Subcutaneous preadipocyte (primary cell): ENCODE measurements at places on chromosomes 3 and 15. TPM values are rescaled to one million over a fixed set of nuclear protein-coding genes. Genes with fewer than 3 reads are reported as not detected.

FAM227B gene
- 0.98 and 1.8 TPM in 2 replicates for total RNA-seq

GOLGA6A gene
- total RNA-seq = not detected in 2 replicates

ECE2 gene
- total RNA-seq = not detected in 2 replicates

CCR1 gene
- 0.59 and 3.7 TPM in 2 replicates for total RNA-seq

PSMA4 gene
- total RNA-seq = 180 and 183 TPM in 2 replicates

LIPH gene
- total RNA-seq = not detected in 2 replicates

XCR1 gene
- not detected in 2 replicates for total RNA-seq

FAM81A gene
- 2.2 and 3.3 TPM in 2 replicates for total RNA-seq

CATSPER2 gene
- 0.39 and 1.5 TPM in 2 replicates for total RNA-seq

CADPS gene
- total RNA-seq = under 0.01 and 0.59 TPM in 2 replicates

LCTL gene
- not detected in 2 replicates for total RNA-seq

ZSCAN29 gene
- 15.1 and 25.6 TPM in 2 replicates for total RNA-seq

SCG5 gene
- total RNA-seq = 1.4 and 1.8 TPM in 2 replicates

TMEM207 gene
- total RNA-seq = not detected in 2 replicates

FGF12 gene
- total RNA-seq = under 0.01 TPM in 1 of 2 replicates, not detected in the other

TMEM40 gene
- 0.20 TPM in 1 of 2 replicates, not detected in the other for total RNA-seq

ARID3B gene
- 1.1 and 2.9 TPM in 2 replicates for total RNA-seq

PLSCR5 gene
- not detected in 2 replicates for total RNA-seq

SAMMSON gene
- total RNA-seq = not detected in 2 replicates

HYAL1 gene
- 2.7 and 3.7 TPM in 2 replicates for total RNA-seq

TIGIT gene
- not detected in 2 replicates for total RNA-seq

ISLR2 gene
- total RNA-seq = not detected in 2 replicates

SUCNR1 gene
- total RNA-seq = not detected in 2 replicates

BFSP2 gene
- total RNA-seq = not detected in 2 replicates

UBE2E2 gene
- total RNA-seq = 46.3 and 53.0 TPM in 2 replicates

P4HTM gene
- 20.5 and 29.4 TPM in 2 replicates for total RNA-seq

PLIN1 gene
- not detected in 2 replicates for total RNA-seq

PLAAT1 gene
- 0.37 TPM in 1 of 2 replicates, not detected in the other for total RNA-seq

A4GNT gene
- total RNA-seq = not detected in 2 replicates

GALNT15 gene
- total RNA-seq = 83.7 and 158 TPM in 2 replicates

ZIC1 gene
- 21.7 TPM in 1 of 2 replicates, not detected in the other for total RNA-seq

GHRL gene
- total RNA-seq = not detected in 2 replicates

NSMCE3 gene
- total RNA-seq = 5.5 and 5.9 TPM in 2 replicates

TMEM212 gene
- not detected in 2 replicates for total RNA-seq

PLA2G4E gene
- total RNA-seq = not detected in 2 replicates

ANKDD1A gene
- 6.1 and 7.0 TPM in 2 replicates for total RNA-seq

SLC25A26 gene
- 14.1 and 16.9 TPM in 2 replicates for total RNA-seq

SCAPER gene
- 5.9 TPM in 2 replicates for total RNA-seq

PLA2G4D gene
- not detected in 2 replicates for total RNA-seq
